Suppressor macrophage treated with lipopolysaccharide for 1 hour (primary cell): ENCODE measurements at places on chromosomes 4 and X.

- DNase-seq = no peak
Measured at GRCh38 chr4:77021614-77022089, 54.1 kb downstream of the CCNI start.

GRCh38 chr4:30728311-30728710 lies 8.1 kb downstream of the PCDH7 start:
- DNase-seq = no peak

- DNase-seq = no peak
Measured at GRCh38 chr4:146245246-146245645, 30.9 kb downstream of the REELD1 start.

DNA sequence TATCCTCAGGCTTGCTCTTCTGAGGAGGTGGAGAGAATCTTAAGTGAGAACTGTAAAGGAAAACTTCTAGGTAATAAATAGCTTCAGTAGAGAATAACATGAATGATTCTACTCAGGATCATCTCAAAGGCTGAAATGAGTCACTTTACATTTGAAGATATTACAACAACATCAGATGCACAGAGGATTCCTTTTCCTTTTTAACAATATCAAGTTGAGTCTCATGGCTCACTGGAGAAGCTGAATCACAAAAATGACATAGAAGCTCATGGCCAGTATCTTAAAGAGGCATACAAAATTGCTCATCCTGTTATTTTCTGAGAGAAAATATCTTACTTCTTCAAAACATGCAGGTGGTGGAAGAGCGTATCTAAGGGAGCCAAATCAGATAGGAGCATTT lies 72.5 kb upstream of the EMCN start:
- no peak for DNase-seq

DNA sequence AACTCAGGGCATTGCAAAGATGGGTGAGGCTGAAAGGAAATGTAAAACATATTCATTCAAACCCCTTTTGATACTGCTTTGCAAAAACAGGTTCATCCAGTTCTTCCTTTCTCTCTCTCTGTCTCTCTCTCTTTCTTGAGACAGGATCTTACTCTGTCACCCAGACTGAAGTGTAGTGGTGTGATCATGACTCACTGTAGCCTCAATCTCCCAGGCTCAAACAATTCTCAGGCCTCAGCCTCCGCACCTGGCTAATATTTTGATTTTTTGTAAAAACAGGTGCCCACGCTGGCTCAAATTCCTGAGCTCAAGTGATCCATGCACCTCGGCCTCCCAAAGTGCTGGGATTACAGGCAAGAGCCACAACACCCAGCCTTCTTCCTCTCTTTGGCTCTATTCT lies 15.6 kb upstream of the DCHS2 start:
- no peak for DNase-seq

DNA sequence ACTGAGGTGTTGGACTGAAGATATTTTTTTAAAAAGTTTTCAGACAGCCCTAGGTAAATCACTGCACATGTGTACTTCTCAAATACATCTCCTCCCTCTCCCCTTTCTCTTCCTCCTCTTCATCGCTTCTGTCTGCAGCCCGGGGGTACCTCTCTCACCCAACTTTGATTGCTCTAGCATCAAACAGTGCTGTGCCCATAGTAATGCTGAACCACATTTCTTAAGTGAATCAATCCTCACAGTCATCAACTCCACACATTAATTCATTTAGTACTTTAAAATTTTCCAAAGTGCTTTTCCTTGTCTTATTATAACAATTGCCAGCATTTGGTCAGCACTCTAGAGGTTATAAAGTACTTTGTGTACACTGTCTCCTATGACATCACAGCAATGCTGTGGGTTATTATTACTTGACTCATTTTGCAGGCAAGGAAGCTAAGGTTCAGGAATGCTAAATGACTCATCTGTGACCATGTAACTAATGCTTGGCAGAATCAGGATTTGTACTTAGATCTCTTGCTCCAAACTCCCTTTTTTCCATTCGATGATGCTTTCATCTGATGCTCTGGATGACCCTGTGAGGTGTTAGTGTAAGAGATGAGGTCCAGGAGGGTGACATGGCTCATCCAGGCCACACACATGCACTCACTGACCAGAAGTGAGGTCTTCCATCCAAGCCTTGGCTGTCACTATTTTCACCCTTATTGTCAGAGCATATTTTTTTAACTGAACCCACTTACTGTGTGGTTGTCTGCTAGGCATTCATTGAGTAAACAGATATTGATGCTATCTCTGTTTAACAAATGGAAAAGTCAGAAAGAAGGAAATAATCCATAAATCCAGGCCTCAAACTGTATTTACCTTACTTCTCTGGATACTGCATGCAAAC lies 58.8 kb downstream of the RHOH start:
- peak; percentile 76 for DNase-seq

DNA sequence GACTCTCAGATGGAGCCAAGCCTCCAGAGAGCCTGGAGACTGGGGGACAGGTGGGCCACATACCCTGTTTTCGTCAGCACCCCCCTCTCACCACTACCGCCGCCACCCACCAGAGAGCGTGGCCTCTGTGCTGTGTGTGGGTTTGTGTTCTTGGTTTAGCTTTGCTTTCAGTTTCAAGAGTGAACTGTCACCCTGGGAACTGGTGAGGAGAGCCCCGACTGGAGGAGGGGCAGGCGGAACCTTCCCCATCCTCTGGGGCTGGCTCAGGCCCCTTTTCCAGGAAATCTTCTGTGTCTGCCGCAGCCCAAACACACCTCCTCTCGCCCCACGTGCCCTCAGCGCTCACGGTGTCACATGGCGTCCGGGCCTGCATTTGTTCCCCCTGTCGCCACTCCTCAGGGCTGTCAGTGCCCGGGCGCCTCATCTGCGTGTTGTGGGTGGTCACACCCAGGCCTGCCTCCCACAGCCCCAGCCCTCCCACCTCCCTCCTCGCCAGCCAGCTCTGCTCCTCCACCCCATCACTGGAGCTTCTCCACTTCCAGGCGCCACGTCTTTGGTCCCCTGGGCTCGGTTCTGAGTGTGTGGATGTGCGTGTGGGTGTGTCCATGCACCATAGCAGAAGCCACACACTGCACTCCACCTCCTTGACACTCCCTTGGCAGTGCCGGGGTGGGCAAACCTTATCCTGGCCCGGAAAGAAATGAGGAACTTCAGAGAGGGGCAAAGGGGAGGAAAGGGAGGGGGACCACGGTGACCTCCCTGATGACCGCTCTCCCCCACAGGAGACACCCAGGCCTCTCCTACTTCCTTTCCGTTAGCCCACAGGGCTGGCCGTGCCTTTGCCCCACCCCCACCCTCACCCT lies 27.8 kb downstream of the ELF4 start:
- peak; percentile 73 for DNase-seq

- no peak for DNase-seq
Measured at GRCh38 chr4:98873059-98873458, 55.9 kb downstream of the EIF4E start.

DNA sequence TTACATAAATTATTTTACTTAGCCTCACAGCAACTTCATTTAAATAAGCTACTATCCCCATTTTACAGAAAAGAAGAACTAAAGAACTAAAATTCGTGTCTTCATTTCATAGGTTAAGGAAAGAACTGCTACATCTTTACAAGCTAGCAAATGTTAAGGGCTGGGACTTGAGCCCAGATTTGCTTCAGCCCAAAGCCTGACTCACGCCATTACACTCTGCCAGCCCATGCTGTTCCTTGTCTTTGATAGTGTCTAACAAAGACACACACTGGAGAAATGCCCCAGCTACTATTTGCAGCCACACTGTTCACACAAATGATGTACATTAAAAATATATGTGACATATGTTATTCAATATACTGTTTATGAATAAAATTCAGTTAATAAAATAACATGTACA lies 29.0 kb upstream of the ERVMER34-1 start:
- no peak for DNase-seq
